Stimulated activated CD8-positive, alpha-beta memory T cell treated with anti-CD3 and anti-CD28 coated beads, Interleukin-4, amount 100 ng/mL, for 4 hours (primary cell): ENCODE measurements at places on chromosomes 2 and 18.

DNA sequence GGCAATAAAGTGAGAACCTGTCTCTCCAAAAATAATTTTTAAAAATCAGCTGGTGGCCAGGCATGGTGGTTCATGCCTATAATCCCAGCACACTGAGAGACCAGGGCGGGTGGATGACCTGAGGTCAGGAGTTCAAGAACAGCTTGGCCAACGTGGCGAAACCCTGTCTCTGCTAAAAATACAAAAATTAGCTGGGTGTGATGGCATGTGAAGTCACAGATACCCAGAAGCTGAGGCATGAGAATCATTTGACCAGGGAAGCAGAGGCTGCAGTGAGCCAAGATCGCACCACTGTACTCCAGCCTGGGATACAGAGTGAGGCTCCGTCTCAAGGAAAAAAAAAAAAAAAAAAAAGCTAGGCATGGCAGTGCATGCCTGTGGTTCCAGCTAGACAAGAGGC lies 7.4 kb upstream of the GPR75 start:
- DNase-seq: no peak

DNA sequence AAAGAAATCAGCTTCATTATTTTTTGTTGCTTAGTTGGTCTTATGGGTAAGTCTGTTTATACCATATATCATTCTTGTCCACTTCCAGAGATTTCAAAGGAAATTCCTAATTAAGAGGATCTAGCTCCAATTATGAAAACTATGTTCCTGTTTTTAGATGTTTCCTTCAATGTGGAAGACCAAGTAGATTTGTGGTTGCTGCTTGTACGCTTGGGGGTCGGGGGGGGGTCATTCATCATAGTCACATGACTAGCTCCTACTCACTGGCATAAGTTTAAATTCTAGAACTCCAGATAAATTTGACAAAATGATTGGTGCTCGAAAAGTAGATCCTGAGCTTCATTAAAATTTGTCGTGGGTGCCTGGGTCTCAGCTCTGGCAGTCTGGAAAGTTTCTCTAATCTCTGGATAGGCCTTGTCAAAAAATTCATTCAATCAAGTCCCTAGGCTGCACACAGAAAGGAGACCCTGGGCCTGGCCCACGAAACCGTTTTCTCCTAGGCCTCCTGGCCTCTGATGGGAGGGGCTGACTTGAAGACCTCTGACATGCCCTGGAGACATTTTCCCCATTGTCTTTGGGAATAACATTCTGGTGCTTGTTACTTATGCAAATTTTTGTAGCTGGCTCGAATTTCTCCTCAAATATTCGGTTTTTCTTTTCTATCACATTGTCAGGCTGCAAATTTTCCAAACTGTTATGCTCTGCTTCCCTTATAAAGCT lies 62.5 kb downstream of the MEP1B start:
- no peak for DNase-seq

- no peak for DNase-seq
Observed at GRCh38 chr2:27681841-27682240, 18.2 kb downstream of the SLC4A1AP start.

GRCh38 chr2:179071810-179072355 lies 21.9 kb upstream of the CCDC141 start:
- no peak for DNase-seq

DNA sequence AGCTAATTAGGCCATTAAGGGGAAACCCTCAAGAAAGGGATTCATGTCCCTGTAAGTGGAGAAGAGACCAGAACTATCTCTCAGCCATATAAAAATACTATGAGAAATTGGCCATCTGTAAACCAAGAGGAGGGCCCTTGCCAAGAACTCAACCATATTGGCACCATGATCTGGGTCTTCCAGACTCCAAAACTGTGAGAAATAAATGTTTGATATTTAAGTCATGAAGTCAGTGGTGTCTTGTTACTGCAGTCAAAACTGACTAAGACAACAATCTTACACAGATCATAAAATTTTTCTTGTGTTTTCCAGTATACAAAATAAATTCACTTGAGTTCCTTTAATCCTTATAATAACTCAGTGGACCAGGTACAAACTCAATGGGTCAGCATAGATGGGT lies 589.8 kb upstream of the CDH2 start:
- no peak for DNase-seq

DNA sequence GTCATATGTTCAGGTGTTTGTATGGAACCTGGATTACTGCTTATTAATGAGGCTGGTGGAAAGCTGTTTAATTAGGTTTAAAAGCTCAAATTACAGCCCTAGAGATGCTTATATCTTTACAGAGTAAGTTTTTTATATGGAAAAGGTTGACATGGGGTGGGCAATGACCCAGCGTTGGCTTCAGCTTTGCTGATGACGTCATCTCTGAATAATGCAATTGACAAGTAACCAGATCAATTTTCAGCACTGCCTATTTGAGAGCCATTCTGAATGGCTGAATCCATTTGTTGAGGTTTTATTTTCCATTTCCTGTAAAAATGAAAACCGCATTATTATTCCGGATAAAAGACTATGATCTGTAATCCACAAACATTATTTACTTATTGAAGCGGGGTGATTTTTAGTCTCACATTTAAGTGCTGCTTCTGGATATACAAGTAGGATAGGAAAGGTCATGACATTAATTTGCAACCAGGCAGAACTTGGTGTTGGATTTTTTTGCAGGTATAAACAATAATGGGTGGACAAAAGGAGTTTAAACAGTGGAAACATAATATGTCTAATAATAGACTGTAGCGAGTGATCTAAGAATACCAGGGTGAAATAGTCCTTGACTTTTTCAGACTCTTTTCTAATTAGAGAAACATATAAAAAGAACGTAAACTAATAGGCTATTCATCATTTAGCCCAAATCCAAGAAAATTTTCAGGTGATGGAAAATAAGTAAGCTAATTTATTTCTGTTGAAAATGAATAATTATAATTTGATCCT lies 2.7 kb downstream of the PPP1R1C start:
- no peak for DNase-seq

- no peak for DNase-seq
Observed at GRCh38 chr2:187618813-187619212, 64.6 kb upstream of the TFPI start.

- DNase-seq: no peak
Observed at GRCh38 chr18:47929681-47930198, 719 bp downstream of the SMAD2 start.

DNA sequence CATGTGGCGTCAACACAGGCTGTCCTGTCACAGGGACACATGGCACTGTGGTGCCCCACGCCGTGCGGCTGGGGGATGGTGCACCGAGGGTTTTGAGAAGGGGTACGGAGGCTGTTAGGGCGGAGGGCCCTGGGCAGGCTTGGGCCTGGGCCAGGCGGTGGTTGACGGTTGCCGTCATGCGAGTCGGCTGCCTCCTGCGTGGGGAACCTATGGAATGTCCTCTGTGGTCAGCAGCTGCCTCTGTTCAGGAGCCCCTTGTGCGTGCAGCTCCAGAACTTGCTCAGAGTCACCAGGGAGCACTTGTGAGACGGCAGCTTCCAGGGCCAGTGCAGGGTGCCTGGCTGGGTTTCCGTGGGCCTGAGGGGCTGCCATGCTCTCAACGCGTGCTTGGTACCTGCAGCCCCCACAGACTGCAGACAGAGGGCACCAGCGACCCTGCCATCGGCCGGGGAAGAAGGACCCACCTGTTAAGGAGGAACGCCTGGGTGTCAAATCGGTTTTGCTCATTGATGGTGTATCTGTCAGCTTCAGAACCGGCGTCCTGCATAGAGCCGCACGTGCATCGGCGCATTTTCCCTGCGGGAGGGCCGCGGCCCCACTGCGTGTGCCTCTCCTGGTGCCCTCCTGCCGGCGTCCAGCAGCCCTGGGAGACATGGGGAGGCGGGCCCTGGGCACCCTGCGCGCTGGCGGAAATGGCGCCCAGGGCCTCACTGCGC lies 10.0 kb upstream of the D2HGDH start:
- no peak for DNase-seq

- no peak for DNase-seq
Observed at GRCh38 chr2:63118821-63119220, 68.2 kb downstream of the OTX1 start.

DNA sequence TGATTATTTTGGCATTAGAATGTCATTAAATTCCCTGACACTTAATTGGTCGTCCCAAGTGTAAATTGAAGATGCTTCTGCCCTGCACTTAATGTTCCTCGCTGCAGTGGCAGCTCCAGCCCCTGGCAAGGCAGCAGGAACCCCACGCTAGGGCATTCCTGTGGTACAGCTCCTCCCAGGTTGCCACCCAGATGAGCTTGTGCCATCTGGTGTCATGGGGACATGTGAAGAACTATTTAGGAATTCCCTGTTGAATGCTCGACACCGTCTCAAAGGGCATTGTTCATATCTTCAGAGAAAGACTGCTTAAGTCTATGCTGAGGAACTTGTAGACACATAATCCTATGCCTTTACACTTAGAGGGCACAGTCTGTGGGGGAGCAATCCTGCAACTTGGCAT lies 38.9 kb downstream of the BCL2L11 start:
- DNase-seq: no peak

DNA sequence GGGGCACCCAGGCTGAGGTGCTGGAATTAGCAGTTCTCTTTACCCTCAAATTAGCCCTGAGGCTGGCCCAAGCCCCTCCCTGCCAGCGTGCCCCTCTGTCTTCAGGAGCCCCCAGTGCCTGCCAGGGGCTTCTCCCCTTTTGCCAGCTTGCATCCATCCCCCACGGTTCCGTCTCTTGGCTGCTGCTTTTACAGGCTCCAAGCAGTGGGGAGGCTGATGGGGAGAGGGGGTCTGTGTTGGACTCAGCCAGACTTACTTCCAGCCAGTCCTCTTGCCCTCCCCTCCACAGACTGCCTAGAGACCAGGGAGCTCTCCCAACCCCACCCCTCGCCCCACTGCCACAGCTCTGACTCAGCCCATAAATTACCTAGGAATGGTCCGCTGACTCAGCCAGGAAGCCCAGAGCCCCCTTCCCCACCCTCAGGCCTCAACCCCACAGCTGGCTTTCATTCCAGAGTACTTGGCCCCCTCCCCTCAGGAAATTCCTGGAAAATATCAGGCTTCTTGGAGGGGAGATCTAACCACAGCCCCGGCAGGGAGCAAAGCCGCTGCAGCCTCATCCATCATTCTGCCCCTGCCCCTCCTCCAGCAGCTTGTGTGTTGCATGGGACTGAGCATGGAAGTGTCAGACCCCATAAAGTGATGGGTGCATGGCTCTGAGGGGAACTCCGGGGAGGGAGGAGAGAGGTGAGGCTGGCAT lies 184.6 kb downstream of the ZFP36L2 start:
- DNase-seq: no peak

DNA sequence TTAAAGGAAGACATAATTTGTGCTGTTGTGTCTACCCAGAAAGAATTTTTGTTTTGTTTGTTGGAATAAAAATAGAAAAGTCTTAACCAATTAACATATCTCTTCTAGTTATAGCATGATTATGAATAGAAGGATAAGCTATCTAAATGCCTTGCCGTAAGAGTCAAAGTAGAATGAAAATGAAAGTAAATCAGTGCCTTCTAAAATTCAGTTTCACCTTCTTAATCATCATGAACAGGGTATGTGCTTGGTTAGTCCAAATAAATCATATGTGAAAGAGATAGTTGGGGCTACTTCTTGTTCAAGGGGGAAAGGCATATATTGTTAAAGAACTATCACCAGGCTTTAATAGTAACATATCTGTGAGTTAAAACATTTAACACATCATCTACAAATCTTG lies 91.5 kb downstream of the GULP1 start:
- no peak for DNase-seq

- no peak for DNase-seq
Observed at GRCh38 chr18:41887100-41887499, 67.9 kb upstream of the PIK3C3 start.

GRCh38 chr18:159037-159652 lies 788 bp downstream of the USP14 start:
- no peak for DNase-seq

DNA sequence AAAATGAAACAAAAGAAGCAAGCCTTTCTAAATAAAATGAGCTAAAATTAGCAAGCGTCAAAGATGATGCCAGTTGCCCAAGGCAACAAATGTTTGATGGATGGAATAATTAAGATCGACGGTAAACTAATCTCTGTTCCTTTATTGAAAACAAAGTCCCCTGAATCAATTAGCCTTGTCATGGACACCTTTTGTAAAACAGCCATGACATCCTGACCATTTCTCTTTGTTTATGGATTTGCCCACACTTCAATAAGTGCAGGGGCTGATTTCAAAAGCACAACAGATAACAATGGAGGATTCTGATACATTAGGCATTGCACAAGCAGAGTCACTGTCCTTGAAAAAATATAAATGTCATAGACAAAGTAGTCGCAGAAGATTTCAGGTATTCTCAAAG lies 160.1 kb upstream of the HNRNPA3 start:
- no peak for DNase-seq

DNA sequence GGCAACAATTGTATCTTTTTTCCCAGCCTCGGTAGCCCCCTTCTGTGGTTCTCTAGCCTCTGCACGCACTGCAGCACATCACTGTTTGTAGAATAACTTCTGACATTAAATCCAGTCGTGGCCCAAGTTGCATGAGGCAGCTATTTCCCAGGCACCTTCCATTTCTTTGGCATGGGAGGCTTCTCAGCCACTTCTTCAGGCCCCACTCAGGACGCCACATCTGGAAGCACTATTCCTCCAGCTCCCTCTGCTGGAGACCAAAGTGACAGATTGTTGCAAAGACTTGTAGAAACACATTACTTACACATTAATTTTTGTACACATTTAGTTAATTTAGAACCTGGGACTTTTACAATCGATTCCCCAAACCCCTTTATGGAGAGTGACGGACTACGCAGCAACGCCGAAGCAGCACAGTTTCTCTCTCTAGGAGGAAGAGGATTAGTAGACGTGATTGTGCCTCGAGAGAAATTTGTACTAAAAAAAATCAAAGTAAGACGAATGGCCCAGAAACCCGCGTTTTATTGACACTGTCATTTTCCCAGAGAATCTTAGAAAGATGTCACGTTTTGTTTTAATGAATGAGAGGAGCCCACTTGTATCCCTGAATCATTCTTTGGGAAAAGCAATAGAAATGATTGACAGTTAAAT lies 57.8 kb upstream of the RGPD5 start:
- no peak for DNase-seq

GRCh38 chr2:129781749-129782632 lies 197.5 kb upstream of the RAB6C start:
- no peak for DNase-seq

DNA sequence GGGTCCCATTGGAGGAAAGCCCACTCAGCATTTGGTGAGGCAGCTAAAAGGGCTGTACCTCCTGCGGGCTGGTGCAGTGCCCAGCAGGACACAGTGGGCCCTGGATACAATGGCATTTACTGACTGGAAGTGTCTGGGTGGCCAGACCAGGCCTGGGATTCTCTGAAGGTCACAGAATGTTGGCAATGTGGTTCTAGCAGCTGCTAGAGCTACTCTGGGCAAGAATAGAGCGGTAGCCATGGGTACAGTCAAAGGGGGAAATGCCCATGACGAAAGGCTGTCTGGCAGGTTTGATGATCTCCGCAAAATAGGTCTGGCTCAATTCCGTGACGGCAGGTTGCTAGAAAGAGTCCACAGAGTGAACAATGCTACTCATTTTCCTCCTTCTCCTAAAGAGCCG lies 241.8 kb downstream of the AFF3 start:
- no peak for DNase-seq
